ENCODE measurements at places on chromosomes 13 and 19. TPM values are rescaled to one million over a fixed set of nuclear protein-coding genes. Genes with fewer than 3 reads are reported as not detected.

DNA sequence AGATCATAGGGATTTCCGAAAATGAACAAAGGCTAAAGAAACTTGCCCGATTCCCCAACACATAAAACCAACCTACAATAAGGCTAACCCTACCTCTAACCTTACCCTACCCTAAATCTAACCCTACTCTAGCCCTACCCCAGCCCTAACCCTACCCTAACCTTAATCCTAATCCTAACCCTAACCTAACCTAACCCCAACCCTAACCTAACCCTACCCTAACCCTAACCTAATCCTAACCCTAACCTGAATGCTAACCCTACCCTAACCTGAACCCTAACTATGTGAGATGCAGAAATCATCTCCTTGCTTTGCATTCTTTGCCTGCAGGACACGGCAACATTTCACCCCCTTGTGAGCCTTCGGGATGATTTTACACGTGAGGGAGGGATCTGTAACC, 67.6 kb upstream of the SOX1 start:
- DNase-seq, result no peak
- no peaks in the 10 kb centered on the region for H3K27me3 ChIP-seq
- H3K36me3 ChIP-seq, result no peaks in the 10 kb centered on the region

- H3K4me1 ChIP-seq, result peaks cover 52% of the 10 kb centered on the region
- peaks cover 4% of the 10 kb centered on the region for H3K36me3 ChIP-seq
- peak overlapping the region; percentile 6 for H3K4me3 ChIP-seq
- H3K27me3 ChIP-seq, result no peaks in the 10 kb centered on the region
- H3K27ac ChIP-seq, result peak overlapping the region; percentile 74
Measured at GRCh38 chr19:4059453-4059871, 7.2 kb downstream of the ZBTB7A start.

DNA sequence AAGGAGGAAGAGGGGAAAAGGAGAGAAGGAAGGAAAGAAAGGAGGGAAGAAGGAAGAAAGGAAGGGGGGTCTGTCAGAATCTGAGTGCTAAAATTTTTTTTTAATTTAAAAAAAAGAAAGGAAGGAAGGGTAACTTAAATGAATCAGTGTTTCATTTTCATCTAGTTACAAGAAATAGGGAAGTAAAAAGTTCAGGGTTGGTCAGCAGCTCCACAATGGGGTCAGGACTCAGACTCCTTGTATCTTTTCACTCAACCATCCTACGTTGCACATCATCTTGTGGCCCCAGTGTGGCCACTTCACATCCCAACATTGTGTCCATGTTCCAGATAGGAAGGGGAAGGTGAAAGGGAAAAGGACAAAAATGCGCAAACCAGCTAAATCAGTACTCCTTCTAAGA, 14.3 kb upstream of the FNDC3A start:
- no peaks in the 10 kb centered on the region for H3K4me1 ChIP-seq
- H3K27ac ChIP-seq, result no peak overlapping the region
- DNase-seq, result no peak
- no peak overlapping the region for H3K4me3 ChIP-seq
- H3K36me3 ChIP-seq, result no peaks in the 10 kb centered on the region

DNA sequence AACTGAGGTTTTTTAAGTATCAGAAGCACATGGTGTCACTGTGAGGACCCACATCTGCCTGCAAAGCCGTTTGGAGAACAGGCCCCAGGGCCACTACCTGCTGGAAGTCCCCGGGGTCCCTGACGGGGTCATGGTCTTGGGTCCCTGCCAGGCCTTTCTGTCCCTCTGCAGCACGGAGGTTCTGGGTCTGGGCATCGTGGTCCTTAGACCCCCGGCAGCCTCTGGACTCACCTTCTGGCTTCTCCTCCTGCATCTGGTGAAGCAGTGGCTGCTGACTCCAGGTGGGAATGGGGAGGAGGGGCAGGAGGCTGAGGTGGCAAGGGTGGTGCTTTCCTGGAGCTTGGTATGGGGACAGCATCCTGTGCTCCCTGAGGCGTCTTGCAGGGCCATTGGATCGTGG, 198.6 kb downstream of the TEX29 start:
- no peaks in the 10 kb centered on the region for H3K27me3 ChIP-seq
- no peaks in the 10 kb centered on the region for H3K36me3 ChIP-seq
- no peaks in the 10 kb centered on the region for H3K4me1 ChIP-seq
- DNase-seq, result no peak
- H3K27ac ChIP-seq, result no peak overlapping the region

GRCh38 chr13:40345149-40345514, 321.3 kb downstream of the FOXO1 start:
- H3K36me3 ChIP-seq, result no peaks in the 10 kb centered on the region
- no peak for DNase-seq
- H3K4me1 ChIP-seq, result no peaks in the 10 kb centered on the region
- no peak overlapping the region for H3K4me3 ChIP-seq

DNA sequence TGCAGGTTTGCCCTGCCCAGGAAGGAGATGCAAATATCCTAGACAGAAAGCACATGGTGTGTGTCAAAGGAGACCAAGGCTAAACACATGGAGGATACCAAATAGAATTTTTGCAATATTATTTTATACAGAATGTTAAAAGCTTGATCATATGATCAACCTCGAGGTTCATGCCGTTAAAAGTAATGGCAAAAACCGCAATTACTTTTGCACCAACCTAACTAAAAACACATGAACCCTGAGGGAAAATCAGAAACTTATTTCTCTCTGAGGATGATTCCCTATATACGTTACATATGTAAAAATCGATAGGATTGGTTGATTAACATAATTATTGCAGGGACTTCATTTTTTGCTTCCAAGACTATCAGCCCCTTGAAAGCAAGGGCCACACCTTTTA, 88.1 kb downstream of the MZT1 start:
- no peaks in the 10 kb centered on the region for H3K4me1 ChIP-seq
- no peak for DNase-seq
- H3K36me3 ChIP-seq, result no peaks in the 10 kb centered on the region
- H3K27me3 ChIP-seq, result no peaks in the 10 kb centered on the region

GRCh38 chr13:48167866-48168265, 65.1 kb upstream of the ITM2B start:
- H3K27me3 ChIP-seq, result no peaks in the 10 kb centered on the region
- DNase-seq, result no peak
- no peak overlapping the region for H3K4me3 ChIP-seq
- H3K36me3 ChIP-seq, result no peaks in the 10 kb centered on the region
- no peaks in the 10 kb centered on the region for H3K4me1 ChIP-seq

The MIPEP gene
- 23.7 TPM for total RNA-seq

Data from CD8-positive, alpha-beta memory T cell (primary cell).